GM04503 (cell line): ENCODE measurements at places on chromosomes 16 and 17.

- no peak for DNase-seq
Measured at GRCh38 chr17:68034452-68034776, 1.1 kb upstream of the KPNA2 start.

- no peak for DNase-seq
Measured at GRCh38 chr17:57309479-57309878, 53.2 kb downstream of the MSI2 start.

GRCh38 chr16:70463235-70463634, 8.8 kb downstream of the FCSK start:
- no peak for DNase-seq

- DNase-seq, result no peak
Measured at GRCh38 chr16:81861915-81862314, 82.8 kb downstream of the PLCG2 start.

GRCh38 chr17:1469231-1469852, 13.3 kb upstream of the CRK start:
- DNase-seq, result no peak

DNA sequence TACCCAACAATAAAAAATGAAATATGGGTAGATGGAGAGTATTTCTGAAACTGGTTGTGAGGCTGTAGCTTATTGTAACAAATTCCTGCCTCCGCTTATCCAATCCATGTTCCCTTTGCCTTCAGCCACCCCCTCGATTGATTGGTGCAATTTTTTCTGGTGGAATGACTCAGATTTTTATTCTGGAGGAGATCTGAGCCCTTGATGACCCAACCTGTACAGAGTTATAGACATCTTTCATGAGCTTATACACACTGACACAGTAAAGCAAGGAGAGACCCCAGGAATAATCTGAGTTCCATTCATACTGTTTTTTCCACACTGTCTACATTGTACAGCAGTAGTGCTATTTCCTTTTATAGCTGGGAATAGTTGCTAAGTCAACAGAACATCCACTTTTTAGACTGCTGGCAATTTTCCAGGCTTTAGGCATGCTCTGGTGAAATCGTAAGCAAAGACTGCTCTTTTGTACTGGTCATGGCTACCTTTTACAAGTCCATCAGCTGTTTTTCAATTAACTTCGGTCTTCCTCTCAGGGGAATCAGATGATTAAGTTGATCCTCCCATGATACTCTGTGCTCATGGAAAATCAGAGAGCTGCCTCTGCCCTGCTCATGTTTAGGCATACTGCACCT, 30.1 kb downstream of the CCL4 start:
- DNase-seq, result no peak

GRCh38 chr16:65815707-65816106, 550.8 kb upstream of the CDH5 start:
- DNase-seq, result no peak

GRCh38 chr17:76909971-76910760, 42.0 kb downstream of the MGAT5B start:
- DNase-seq, result no peak

DNA sequence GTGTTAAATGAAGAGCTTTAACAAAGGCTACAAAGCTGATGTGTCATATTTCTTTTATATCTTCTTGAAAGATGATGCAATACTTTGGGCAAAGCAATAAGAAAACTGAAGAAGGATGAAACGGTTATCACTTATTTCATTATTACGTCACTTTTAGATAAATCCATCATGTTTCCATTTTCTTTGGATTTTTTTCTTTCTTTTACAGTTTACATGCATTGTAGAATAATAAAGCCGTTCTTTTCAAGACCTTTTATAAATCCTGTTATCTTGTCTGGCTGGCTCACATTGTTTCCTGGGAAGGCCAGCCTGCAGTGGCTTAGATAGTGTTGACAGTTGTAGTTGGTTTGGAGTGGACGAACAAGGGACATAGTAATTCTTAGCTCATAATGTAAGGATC, 28.9 kb downstream of the TANC2 start:
- no peak for DNase-seq

DNA sequence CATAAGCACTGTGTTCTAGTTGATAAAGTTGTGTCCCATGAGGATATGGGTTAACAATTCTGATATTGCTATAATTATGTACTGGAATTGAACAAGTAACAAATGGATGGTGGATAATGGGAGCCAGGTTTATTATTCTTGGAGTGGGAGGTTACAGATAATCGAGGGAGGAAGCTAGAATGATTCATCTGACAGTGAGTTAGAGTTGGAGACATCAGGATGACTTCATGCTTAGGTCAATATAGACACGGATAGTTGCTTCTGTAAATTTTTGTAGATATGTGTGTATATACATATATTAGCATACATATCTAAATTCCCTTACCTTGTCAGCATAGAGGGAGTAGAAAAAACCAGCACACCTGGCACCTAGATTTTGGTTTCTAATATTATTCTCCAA, 293.4 kb downstream of the SHISA9 start:
- no peak for DNase-seq

DNA sequence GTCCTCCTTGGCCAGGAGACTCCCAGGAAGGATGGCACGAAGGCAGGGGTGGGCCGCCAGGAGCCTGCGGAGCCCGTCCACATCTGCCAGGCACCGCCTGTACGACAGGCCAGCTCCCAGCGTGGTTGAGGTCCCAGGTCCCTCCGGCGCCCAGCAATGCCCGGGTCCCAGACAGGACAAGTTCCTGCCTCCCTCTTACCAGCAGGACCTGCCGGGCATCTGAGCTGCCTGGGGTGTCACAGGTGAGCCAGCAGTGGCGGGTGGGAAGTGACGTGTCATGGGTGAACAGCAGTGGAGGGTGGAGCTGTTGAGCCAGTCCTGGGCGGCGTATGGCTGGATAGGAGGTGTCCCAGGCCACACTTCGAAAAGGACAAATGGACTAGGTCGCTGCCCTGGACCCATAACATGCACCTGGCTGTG, 15.7 kb upstream of the BAHCC1 start:
- no peak for DNase-seq

GRCh38 chr16:62926121-62926801, 890.0 kb upstream of the CDH8 start:
- DNase-seq, result no peak

DNA sequence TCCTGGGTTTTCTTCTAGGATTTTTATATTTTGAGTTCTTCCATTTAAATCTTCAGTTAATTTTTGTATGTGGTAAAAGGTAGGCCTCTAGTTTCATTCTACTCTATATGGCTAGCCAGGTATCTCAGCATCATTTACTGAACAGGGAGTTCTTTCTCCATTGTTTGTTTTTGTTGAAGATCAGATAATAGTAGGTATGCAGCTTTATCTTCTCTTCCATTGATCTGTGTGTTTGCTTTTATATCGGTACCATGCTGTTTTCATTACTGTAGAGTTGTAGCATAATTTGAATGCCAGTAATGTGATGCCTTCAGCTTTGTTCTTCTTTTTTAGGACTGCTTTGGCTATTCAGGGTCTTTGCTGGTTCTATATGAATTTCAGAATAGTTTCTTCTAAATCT, 77.3 kb downstream of the USP22 start:
- DNase-seq, result no peak

DNA sequence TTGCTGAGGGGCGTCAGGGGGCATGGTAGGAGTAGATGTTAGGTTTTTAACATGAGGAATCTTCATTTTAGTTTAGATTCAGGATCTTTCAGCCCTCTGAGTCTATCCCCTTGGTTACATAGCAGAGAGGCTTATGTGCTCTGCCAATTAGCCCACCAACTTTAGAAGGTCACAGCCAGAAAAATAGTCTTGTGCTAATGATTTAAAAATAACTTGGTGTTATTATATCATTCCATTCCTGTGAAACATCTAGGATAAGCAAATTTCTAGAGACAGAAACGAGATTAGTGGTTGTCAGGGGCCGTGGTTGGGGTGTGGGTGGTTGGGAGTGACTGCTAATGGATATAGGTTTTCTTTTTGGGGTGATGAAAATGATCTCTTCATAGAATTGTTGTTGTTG, 183.7 kb downstream of the SNX29 start:
- DNase-seq, result no peak
